ENCODE measurements at places on chromosomes 3 and 15.
A peak's percentile ranks its signal among the peaks of the same experiment; 100 is the strongest.

DNA sequence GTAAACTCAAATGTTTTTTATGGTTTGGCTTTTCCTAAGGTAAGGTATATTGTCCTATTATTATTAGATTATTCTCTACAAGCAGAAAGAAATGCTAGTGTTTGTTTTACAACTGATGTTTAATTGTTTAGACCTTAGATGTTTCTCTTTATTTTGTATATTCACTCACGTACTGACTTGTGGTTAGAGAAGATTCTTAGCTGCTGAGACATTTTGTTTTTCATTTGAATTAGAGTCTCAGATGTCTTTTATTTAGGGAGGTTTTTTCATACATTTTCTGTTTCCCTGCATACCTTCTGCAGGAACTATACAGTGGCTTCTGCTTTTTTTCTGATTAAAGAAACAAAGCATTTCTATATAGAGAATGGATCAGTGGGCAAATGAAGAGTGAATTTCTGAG is 110.9 kb downstream of the MYRIP start:
- no peak for DNase-seq

DNA sequence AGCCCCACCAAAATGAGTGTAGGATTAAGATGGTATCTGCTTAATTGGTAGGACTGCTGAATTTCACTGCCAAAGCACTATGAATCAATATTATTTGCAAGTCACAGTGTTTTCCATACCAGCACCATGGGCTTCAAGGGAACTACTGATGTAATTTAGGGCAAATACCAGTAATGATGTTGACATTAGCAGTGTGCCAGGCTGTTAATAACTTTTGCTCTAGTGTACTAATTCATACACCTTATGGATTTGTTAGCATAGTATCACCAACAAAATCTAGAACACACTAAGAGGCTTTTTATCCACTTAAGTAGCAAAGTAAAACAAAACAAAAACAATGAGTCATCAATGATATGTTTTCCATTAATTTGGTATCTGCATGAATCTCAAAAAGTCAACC is 888.2 kb downstream of the CADM2 start:
- no peak for DNase-seq

- no peak for DNase-seq
These were observed 53.2 kb upstream of the FNDC3B start for GRCh38 chr3:171986176-171986575.

DNA sequence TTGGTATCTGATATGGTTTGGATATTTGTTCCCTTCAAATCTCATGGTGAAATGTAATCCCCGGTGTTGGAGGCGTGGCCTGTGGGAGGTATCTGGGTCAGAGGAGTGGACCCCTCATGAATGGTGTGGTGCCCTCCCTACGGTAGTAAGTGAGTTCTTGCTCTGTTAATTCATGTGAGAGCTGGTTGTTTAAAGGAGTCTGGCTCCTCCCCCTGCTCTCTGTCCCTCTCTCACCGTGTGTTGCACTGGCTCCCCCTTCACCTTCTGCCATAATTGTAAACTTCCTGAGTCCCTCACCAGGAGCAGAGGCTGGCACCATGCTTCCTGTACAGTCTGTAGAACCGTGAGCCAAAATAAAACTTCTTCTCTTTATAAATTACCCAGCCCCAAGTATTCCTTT is 246.9 kb upstream of the AGTR1 start:
- DNase-seq: no peak

GRCh38 chr3:149646181-149646766 is 11.6 kb downstream of the WWTR1 start:
- DNase-seq: peak; percentile 84

DNA sequence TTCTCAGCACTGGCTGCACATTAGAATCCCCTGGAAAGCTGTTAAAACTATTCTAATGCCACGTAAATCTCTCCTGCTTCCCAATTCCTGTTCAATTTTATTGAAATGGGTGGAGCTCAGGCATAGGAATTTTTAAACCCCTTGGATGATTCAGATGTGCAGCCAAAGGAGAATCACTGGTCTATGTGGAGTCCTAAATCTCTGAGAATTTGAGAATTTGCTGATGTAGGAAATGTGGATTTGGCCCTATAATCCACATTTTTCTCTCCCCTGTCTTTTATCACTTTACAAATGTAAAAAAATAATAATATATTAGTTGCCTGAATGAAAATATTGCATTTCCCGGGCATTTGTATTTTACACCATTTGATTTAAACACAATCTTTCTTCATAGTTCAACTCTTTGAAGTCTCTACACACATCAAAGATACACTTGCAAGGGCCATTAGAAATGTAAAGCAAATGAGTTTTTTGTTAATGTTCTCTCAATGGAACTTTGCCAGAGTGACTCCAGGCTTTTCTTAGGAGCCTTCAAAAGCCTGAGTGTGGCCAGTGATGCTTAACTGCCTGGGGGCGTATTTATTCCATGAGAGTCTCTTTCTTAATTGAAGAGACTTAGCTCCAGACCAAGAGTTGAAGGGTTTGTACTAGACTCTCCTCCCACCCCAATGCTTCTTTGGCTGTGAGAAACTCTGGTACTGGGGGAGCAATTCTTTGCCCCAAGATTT is 48.8 kb upstream of the PTX3 start:
- peak; percentile 77 for DNase-seq

DNA sequence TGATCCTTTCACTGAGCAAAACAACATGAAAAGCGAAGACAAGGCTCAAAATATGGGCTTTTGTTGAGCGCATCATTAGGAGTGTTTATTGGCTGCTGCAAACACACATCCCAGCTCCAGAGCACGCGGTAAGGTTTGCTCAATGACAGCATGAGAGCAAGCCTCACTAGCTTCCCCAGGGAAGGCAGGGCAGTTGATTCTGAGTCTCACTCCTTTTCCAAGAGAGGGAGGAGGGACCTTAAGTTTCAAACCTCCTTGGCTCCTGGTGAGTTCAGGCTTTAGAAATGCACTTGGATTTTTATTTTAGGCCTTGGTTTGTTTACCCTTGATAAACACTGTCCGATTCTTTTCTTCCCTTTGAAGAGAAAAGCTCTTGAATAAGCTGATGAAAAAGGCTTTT is 69.1 kb upstream of the CACNA2D3 start:
- no peak for DNase-seq

GRCh38 chr15:29377161-29377560 is 107.5 kb upstream of the NSMCE3 start:
- no peak for DNase-seq

GRCh38 chr3:139299261-139300132 is 44.3 kb upstream of the MRPS22 start:
- DNase-seq: peak; percentile 100

DNA sequence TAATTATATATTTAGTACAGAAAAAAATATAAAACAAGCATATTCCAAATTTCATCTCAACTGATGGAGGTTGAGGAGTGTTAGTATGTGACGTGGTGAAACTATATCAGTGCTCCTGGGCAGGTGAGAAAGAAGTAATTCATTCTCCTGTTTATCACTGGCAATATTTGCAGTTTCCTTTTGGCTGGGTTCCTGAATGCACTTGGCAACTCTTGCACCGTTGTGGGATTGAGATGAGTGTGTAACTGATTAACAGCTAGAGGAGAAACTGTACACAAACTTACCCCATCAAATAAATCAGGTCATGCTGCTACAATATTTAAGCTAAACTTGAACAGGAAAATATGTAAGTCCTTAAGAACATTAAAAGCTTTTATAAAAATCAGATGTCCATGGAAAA is 2.1 kb upstream of the ATP13A4 start:
- DNase-seq: no peak

GRCh38 chr3:61912158-61912557 is 350.8 kb downstream of the PTPRG start:
- no peak for DNase-seq

DNA sequence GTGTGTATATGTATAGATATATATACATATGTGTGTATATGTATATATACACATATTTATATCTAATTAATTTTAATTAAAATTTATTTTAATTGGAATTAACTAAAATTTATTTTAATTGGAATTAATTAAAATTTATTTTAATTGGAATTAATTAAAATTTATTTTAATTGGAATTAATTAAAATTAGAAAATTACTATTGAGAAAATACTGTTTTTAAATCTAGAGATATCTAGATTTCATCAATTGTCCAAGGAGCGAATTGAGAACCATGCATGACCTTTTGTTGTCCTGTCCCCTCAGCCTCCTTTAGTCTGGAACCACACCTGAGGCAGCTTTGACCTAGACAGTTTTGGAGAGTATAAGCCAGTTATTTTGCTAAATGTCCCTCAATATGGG is 1.8 kb downstream of the MOBP start:
- DNase-seq: no peak

DNA sequence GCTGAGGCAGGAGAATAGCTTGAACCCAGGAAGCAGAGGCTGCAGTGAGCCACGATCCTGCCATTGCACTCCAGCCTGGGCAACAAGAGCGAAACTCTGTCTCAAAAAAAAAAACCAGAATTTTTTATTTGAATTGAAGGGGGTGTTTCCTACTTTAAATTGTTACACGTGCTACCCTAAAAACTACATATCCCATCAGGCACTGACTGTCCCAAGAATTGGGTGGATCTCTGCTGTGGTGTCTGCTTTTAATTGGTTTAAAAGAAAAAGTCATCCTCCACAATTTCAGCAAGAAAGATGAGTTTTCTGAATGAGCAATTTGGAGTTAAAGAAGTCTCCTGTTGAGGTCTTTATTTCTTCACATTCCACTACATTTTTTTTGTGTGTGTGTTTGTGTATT is 2.1 kb downstream of the PDIA3 start:
- peak; percentile 46 for DNase-seq

GRCh38 chr3:59558906-59559720 is 509.3 kb upstream of the CFAP20DC start:
- no peak for DNase-seq

- no peak for DNase-seq
These were observed 12.6 kb downstream of the MELTF start for GRCh38 chr3:197017003-197017402.

DNA sequence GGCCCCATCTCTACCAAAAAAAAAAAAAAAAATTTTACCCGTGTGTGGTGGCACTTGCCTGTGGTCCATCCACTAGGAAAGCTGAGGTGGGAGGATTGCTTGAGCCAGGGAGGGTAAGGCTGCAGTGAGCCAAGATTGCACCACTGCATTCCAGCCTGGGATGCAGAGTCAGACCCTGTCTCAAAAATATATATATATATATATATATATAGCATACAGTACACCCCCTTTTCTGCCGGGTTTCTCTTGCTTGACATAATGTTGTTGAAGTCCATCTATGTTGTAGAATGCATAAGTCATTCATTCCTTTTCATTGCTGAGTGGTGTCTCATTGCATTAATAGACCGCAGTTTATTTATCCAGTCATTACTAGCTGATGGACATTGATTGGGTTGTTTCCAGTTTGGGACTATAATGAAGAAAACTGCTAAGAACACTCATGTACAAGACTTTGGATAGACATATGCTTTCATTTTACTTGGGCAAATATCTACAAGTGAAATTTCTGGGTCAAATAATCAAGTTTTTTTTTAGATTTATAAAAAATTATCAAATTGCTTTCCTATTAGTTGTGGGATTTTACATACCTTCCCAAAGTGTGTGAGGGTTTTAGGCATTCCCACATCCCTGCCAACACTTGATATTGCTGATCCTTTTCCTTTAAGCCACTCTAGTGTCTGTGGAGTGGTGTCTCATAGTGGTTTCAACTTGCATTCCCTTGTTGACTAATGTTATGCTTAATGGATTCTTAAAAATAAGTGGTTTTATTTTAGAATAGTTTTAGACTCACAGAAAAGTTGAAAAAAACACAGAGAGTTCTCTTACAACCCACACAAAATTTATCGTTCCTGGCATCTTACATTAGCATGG is 2.1 kb upstream of the PRR20G start:
- peak; percentile 66 for DNase-seq

DNA sequence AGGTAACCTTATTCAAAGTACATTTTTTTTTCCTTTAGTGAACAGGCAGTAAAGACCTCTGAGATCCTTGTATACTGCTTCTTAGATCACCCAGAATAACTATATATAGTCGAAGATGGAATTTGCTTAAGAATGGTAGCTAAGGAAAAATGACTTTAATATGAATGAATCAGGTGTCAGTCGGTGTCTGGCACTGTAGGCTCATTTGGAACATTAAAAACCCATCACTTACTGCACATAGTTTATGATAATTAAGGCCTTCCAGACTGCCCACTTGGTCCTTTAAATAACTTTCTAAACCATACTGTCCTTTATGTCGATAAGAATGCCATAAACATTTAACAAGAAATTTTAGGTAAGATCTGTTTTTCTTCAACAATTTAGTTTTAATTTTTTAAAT is 981.8 kb downstream of the ROBO2 start:
- DNase-seq: no peak

DNA sequence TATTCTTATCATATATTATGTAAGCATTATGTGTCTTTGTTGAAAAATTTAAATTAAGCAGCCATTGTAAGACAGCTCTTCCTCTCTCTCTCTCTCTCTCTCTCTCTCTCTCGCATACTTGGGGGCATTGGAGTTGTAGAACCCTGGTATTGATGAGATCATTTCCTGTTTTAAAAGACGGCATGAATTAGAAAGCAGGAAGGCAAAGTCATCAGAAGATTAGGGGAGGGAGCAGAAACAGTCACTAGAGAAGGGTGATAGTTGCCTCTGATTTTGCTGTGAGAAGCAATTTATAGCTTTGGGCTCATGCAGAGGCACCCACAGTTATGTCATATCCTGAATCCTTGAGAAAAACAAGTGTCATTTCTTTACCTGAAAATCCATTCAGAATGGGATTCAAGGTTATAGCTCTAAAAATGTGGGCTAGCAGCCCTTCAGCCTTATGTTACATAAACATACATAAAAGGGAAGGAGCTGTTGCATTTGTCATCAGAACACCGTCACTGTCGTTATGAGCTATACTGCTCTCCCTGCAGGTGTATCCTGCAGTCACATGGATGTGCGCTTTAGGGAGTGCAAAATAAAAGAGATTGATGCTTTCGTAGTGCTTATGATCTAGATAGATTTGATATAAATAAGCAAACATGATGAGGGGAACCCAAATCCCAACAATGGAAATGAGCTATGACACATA is 213.8 kb downstream of the NR1D2 start:
- no peak for DNase-seq

DNA sequence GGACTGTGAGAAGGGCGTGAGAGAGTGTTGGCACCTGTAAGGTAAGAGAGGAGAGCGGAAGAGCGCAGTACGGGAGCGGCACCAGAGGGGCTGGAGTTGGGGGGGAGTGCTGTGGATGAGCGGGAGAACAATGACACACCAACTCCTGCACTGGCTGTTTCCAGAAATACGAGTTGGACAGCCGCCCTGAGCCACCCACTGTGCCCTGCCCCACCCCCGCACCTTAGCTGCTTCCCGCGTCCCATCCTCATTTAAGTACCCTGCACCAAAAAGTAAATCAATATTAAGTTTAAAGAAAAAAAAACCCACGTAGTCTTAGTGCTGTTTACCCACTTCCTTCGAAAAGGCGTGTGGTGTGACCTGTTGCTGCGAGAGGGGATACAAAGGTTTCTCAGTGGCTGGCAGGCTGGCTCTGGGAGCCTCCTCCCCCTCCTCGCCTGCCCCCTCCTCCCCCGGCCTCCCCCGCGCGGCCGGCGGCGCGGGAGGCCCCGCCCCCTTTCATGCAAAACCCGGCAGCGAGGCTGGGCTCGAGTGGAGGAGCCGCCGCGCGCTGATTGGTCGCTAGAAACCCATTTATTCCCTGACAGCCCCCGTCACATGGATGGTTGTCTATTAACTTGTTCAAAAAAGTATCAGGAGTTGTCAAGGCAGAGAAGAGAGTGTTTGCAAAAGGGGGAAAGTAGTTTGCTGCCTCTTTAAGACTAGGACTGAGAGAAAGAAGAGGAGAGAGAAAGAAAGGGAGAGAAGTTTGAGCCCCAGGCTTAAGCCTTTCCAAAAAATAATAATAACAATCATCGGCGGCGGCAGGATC is at the start of gene SOX2:
SOX2 (plus strand) TSS at position 601 of the 811 bp plus-strand sequence. CDS start 436 bp downstream, outside the sequence.
- DNase-seq: peak; percentile 63

Data from RPMI7951 (cell line).